ENCODE measurements at places on chromosomes 5 and 9.

GRCh38 chr5:163773226-163773625 is 267.8 kb downstream of the MAT2B start:
- DNase-seq = no peak

- DNase-seq = no peak
Measured at GRCh38 chr5:157214415-157214814, 33.8 kb downstream of the ITK start.

DNA sequence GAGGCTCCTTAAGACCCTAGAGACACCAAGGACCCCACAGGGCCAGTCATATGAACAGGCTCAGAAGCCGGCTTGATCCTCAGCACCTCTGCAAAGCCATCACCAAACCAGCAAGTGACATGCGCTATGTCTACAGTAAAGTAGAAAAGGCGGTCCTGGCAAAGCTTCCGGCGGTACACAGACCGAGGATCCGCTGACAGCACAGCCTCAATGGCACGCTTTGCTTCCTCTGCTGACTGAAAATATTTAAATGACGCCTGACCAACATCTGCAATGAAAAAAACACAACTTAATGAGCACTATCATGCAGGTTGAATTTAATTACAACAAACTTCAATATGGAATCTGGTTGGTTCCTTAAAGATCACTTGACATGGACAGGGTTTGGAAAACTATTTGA is 17.6 kb downstream of the TRMO start:
- no peak for DNase-seq

DNA sequence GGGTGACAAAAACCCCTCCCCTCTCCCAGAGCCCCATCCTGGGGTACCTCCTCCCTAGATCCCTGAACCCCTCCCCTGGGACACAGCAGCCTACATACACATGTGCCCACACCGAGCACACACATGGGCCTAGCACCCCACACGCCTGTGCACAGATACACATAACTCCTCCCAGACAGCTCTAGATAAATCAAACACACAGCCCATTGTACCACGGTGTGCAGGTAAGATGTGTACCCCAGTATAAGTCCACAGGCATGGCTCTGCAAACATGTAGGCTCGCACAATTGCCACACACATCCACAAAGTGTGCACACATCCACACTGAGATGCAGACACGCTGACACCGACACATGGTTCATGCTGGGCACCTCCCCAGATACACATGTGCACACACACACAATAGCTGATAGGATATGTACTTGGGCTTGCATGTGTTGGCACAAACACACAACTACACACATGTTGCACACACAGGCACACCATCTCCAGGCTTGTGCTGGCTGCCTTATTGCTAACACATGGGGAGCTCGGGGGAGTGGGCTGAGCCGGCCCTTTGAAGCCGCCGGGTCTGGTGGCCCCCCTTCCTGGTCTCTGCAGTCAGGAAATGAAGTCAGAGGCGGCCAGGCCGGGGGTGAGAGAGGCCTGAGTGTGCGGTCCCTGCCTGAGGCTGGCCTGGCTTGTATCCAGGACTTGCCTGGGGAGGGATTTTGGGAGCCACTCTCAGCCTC is 30.2 kb downstream of the GOLGA2 start:
- no peak for DNase-seq

DNA sequence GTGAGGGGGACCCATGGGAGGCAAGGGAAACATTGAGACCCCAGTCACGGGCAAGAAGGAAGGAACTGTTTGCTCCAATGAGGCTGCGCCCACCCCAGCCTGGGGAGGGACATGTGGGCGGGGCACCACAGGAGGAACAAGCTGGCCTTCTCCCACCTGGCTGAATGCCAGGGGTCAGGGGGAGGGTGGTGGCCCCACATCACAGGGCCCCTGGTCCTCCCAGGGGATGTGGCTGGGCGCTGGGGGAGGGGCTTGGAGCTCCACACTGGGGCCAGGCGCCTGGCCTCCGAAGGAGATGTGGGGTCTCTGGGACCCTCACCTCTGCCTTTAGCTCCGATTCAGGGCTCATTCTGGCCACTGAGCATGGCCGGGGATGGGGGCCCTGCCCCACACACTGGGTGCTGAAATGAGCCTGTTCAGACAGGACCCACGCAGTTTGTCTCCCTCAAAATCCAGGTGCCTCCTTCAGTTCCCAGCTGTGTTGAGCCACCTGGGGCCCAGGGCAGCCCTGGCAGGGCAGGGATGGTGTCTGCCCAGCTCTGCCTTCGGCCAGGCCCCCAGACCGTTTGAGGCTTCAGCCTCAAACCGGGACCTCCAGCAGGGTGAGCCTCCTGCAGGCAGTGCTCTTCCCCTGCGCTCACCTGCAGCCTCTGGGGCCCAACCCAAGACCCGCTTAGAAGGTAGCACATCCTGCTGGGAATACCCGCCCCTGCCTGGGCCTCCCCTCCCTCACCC is 33.2 kb upstream of the NOTCH1 start:
- DNase-seq = no peak

DNA sequence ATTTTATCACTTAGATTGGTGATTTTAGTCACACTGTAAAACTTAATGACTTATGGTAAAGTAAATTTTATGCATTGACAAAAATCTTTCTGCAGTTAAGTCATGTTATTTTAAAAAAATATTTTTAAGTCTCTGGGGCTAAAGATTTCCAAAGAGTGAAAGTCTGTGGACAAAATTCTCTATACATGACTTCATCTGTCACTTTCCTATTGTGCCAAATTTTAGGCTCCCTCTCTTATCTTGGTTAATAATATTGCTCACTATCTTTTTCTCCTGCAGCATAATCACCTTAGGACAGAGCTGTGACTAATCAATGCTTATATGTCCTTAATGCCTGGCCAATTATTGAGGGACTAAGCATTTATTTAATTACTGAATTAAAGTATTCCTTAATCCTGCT is 15.2 kb downstream of the LURAP1L start:
- no peak for DNase-seq
